ENCODE measurements at places on chromosomes 4 and X. TPM values are rescaled to one million over a fixed set of nuclear protein-coding genes. Genes with fewer than 3 reads are reported as not detected.

Gene CFP
- total RNA-seq, result 0.06 TPM

Gene UTP3
- 14.3 TPM for total RNA-seq

Gene UGT2B15
- total RNA-seq, result not detected

Gene PWWP3B
- total RNA-seq, result 0.73 TPM

Gene CSAG1
- total RNA-seq, result not detected

Gene EMD
- total RNA-seq, result 50.2 TPM

Gene SLC39A8
- total RNA-seq, result 3.6 TPM

Gene WDR19
- total RNA-seq, result 24.1 TPM

Gene COMMD8
- total RNA-seq, result 10.2 TPM

Gene SH2D1A
- total RNA-seq, result not detected

Gene SPANXA1
- not detected for total RNA-seq

Gene TMEM156
- total RNA-seq, result 0.49 TPM

Gene ANOS1
- 4.4 TPM for total RNA-seq

Gene FAM120C
- 5.5 TPM for total RNA-seq

Gene GRIA3
- 0.69 TPM for total RNA-seq

Gene PNMA6F
- total RNA-seq, result not detected

Gene ASB9
- not detected for total RNA-seq

Gene NWD2
- not detected for total RNA-seq

Gene RBMXL3
- not detected for total RNA-seq

Gene IBSP
- not detected for total RNA-seq

Gene SSX2
- not detected for total RNA-seq

Gene SPANXB1
- not detected for total RNA-seq

Gene F8A3
- total RNA-seq, result 9.4 TPM

Gene GPC4
- total RNA-seq, result 6.2 TPM

Gene SHROOM3
- total RNA-seq, result 1.6 TPM

Gene NEUROG2
- not detected for total RNA-seq
